Hepatocyte (in vitro differentiated cells): ENCODE measurements at places on chromosomes 1 and 21. TPM values are rescaled to one million over a fixed set of nuclear protein-coding genes. Genes with fewer than 3 reads are reported as not detected.
A peak's percentile ranks its signal among the peaks of the same experiment; 100 is the strongest.

GRCh38 chr21:42973309-42973990 lies 912 bp upstream of the PKNOX1 start:
- DNase-seq = no peak

DNA sequence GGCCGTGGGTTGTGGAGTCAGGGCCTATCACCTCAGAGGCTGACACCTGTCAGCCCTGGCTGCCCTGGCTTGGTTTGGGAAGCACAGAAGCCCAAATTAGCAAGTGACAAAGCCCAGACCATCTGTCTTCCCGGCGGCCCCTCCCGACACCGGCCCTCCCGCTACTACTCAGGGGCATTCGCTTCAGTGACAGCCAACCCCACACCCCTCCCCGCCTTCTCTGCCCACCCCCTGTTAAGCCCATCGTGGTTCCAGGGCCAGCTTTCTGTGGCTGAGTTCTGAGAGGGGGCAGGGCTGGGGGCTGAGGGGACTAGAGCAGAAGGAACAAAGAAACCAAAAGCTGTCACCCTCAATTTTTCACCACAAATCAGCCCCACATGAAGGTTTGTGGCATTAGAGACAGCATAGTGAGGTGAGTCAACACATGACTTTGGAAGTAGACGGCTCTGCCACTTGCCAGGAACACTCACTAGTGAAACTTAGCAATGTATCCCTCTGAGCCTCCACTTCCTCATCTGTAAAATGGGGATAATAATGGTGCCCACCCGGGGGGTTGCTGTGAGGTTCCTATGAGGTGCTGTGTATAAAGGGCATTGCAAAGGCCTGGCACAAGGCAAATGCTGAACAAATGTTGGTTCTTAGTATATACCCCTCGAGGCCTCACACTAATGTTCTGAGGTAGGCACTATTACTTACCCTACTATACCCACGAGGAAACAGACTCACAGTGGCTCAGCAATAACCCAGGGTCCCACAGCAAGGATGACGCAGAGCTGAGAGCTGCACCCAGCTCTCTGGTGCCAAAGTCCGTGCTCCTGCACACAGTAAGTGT lies 5.2 kb upstream of the TNNI1 start:
- no peak for DNase-seq

- DNase-seq = no peak
Observed at GRCh38 chr21:16838331-16838730, 674.5 kb upstream of the CXADR start.

DNA sequence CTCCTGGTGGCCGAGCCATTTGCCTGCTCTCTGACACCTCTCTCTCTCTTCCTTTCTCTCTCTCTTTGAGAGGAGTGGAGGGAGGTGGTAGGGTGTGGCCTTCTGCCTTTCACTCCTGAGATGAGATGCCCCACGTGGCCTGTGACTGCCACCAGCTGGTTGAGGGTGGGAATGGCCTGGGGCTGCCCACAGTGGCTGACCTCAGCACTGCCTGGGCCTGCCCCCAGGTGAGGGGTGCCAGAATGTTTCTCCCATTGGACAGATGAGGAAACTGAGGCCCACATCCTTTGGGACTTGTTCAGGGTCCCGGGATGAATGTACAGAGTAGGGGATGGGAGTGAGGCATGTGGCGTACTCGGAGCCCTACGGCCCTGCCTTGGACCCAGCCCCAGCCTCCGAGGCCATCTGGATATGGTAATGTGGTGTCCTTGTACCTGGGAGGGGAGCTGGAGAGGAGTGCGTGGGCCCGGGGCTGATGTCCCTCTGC lies 12.7 kb upstream of the C1orf167 start:
- peak; percentile 43 for DNase-seq

LCE7A gene
- total RNA-seq = not detected in 2 replicates
